ENCODE measurements at places on chromosomes 11 and 22.

DNA sequence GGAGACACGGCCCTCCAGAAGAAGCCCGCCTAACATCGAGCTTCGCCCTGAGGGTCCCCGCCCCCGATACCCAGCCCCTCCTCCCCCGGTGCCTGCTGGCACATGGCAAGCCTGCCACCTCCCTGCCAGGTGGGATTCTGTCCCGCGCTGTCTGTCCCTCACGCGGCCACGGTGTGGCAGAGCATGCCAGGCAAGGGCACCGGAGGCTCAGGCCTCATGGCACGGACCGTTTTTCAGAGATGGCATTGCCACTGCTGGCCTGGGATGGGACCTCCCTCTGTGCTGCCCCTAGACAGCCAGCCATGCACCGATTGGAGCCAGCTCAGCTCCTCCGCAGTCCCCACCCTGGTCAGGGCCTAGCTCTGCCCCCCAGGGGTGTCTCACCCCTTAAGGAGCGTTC lies 19.4 kb downstream of the MRPL23 start:
- no peak for DNase-seq

DNA sequence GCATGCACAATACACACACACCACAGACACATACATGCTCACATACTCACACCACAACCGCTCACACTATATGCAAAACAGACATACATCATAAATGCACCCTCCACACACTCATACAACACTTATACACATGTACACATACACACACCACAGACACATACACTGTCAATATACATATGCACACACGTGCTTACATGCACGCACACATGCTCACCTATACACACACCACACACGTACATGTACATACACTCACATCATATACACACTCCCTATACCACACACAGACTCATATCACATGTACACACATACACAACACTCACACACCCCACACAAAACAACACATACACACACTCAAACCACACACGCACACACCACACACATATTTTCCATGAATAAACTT lies 885.3 kb downstream of the TBC1D22A start:
- no peak for DNase-seq

DNA sequence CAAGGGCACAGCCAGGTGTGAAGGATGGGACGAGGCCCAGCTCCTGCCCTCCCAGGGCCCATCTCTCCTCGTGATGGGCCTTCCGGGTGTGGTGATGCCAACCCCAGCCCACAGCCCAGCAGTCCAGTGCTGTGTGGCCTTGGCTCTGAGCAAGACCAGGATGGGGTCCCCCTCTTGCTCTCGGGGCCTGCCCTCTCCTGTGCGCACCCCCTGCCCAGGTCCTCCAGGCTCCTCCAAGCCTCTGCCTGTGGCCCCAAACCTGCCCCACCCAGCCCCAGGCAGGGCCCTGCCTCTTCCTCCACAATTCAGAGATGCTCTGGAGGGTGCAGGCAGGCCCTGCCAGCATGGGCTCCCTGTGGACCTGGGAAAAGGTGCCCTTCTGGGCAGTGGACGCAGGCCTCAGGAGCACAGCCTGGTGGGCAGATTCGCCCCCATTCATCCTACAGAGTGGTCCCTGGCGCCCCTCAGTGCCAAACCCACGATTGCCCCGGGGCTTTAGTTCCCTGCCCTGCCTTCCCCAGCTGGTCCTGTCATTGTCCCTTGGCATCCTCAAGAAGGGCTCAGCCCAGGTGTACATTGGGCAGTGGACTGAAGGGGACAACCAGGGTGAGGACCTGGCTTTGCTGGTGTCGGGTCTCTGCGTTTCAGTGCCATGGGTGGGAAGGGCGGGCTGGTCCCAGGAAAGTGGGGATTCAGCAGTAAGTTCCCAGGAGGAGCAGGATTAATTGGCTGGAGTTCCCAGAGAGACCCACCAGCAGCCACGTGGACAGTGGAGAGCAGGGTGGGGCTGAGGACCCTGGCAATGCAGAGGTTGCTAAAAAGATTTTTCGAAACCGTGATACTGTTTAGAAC lies 19.8 kb downstream of the EIF1AD start:
- DNase-seq = no peak

- peak; percentile 50 for DNase-seq
Measured at GRCh38 chr11:133306019-133306418, 226.3 kb downstream of the OPCML start.

DNA sequence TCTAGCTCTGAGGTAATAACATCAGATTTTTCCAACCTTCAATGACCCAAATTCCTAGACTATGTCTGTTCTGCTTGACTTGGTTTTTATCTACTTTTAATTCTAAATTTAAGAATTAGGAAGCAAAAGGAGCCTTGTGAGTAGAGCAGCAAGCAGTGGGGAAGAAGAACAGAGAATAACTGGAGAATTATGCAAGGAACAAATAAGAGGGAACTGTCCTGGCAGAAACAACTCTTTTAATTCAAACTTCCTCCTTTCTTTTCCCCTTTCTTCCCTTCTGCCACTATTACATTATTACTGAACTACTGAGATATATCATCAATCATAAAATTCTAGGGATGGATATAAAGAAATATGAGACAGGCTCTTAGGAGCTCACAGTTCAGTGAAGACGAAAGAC lies 276.1 kb downstream of the SBF2 start:
- DNase-seq = no peak

DNA sequence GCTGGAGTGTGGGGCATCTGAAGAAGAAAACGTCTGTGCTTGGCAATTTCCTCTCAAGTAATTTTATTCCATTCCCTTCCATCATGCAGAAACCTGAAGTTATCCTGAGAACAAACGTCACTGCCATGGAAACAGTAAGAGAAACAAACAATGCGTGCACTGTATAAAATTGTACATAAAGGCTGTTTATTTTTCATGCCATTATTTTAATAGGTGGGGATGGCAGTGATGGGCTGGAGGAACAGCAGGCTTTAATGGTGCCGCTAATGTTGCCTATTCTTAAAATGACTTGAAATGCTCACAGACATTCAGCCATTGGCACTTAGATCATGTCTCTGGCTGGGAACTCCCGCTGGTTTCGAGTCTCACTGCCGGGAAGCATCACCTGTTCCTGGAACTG lies 7.5 kb upstream of the SEZ6L start:
- DNase-seq = no peak
